ENCODE measurements at places on chromosomes 11 and 22.

- DNase-seq: no peak
Measured at GRCh38 chr22:35966314-35967045, 62.1 kb downstream of the RBFOX2 start.

- peak; percentile 32 for DNase-seq
Measured at GRCh38 chr11:15569305-15570025, 454.7 kb downstream of the INSC start.

DNA sequence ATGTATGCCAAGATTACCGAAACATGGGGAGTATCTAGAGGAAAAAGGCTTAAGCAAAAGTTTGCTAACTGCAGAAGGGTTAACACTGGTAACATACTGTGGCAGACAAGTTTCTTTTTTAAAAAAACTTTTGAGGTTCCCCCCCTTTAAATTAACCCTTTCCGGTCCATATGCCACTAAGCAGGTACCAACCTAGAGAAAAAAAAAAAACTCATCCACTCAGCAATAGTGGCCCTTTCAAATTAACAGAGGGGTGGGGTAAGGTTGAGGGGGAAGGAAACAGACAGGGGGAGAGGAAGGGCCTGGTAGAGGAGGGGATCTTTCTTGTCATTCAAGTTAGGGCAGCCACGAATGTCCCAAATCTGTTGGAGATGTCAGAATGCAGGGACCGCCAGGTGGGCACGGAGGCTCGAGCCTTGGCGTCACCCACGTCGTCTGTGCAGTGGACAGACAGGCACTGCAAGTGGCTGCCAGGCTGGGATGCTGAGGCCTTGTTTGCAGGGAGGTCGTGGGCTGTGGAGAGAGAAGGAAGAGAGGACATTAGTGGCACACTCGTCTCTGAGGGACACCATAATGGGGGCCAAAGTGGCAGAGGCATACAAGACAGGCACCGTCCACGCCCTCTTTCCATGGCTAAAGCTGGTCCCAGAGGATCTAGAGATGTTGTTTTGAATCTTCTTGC, 50.8 kb downstream of the MN1 start:
- DNase-seq: no peak

DNA sequence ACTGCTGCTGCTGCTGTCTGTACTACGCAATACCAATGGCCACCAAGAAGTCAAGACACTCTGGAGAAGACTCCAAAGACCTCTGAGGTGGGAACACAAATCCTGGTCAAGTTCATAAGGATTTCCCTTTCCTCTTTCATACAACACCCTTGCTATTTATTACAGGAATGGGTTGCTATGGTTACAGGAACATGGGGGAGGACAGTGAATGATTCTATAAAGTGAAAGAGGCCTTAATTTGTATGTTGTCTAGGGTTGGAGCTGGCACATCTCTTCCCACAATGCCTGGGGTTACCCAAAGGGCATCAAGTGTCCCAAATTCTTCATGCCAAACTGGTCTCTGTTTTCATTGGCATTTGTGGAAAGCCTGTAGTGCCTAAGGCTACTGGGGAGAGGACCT, 11.4 kb upstream of the SEC14L3 start:
- no peak for DNase-seq

DNA sequence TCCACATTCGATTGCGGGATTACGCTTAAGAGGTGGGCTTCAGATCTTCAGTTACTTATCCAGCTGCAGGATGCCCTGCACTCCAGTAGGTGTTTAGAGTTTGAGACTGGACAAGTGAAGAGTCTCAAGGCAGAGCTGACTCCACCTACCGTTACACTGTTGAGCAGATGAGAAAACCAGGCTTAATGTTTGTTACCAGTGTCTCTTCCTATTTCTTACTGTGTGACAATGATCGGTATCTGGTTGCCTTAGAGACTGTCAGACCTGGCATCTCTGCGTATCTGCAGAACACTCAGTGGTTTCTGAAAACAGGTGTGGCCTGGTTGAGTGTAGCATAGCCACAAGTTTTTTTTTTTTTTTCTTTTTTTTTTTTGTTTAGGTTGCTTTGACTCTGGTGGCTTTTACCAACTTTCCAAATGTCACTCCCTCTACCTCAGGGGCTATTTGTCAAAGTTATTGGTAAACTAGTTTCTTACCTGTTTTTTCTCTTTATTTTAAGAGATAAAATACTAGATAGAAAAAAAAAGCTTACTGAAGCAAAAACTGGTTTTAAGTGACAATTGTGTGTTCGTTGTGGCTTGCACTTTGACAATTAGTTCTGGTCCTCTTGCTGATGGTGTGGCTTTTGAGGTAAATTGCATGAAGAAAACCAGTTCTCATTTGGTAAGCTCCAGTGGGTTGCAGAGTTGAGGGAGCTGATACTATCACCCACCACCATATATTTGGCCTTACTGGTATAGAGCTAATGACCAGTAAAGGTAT, 284.8 kb downstream of the ETS1 start:
- DNase-seq: no peak

- no peak for DNase-seq
Measured at GRCh38 chr11:10641912-10642697, 51.5 kb downstream of the IRAG1 start.

DNA sequence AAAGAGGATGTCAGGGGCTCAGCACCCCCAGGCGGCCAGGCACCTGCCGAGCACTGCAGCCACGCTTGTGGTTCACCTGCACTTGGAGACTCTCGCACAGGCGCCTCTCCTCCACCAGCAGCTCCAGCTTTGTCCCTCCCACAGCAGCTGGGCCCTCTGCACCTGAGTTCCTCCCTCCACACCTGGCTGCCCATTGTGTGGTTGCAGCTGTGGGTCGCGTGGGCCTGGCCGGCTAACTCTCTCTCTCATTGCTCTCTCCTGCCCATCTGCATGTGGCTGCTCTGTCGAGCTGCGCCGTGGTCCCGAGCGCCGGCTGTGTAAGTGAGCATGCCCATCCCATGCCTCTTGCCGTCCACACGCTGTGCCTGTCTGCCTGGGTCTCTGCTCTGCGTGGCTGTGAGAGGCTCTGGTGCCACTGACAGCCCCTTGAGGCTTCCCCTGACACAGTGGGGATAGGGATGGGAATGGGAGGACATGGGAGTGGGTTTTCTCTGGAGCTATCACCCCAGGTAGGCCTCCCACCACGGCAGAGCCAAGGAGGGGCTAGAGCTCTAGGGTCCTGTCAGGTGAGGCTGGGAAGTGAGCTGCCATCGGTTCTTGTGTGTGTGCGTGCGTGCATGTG, 8.5 kb upstream of the ACR start:
- DNase-seq: peak; percentile 9

GRCh38 chr22:42972649-42973535, 42.1 kb downstream of the PACSIN2 start:
- no peak for DNase-seq

GRCh38 chr11:13550761-13551160, 55.0 kb upstream of the PTH start:
- DNase-seq: no peak
